NCI-H1436 treated with DMSO at 0.1 percent for 48 hours (cell line): ENCODE measurements at places on chromosomes 13 and 19.

- no peak for DNase-seq
Measured at GRCh38 chr13:111873676-111874178, 193.2 kb upstream of the SOX1 start.

DNA sequence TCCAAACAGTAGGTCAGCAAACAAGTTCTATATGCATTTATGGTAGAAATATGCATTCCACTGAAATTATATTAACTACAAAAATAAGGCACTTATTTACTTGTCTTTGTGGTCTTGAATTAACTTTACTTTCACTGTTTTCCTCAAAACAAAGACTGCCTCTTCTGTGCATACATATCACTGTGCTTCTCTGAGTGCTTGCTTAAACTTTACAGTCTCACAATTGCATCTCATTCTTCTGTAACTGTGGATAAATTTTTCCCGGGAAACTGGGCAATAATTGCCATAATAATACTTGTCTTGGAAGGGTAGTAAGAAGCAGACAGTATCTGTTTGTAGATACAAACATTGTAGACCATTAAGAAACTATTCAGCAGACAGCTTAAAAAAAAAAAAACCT, 38.4 kb downstream of the EFNB2 start:
- DNase-seq: no peak

- DNase-seq: no peak
Measured at GRCh38 chr19:15701757-15702533, 25.9 kb upstream of the OR10H2 start.

DNA sequence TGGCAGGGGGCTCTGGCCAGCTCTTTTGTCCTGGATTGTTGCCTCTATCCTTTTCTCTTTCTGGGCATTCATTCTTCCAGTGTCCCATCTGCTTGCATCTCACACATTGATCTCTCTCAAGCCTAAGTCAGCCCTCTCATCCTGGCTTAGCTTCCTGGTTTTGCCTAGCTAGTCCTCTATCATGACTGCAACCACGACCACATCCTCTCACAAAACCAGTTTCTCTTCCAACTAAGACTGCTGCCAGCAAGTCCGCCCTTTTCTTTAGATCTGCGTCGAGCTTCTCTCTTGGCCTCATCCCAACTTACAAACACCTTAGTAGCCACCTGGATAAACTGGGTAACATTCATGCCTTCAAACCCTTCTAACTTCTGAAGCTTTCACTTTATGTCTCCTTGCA, 212.2 kb upstream of the HTR2A start:
- DNase-seq: no peak

GRCh38 chr13:35716729-35717128, 240.2 kb upstream of the MAB21L1 start:
- DNase-seq: no peak

DNA sequence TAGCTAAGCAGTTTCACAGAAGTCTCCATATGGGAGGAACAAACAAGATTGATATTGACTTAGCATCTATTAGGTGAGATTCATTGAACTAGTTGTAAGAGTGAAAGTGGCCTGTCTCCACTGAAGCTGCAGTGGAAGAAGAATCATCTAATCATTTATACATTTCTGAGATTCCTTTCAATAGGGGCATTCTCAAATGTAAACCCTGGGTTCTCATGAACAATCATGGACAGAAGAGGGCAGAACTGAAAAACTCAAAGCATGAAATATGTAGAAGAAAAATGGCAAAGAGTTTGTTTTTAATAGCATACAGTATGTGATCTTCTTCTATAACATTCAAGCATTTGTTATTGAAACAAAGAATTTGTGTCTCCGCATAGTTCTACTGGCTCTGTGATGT, 17.6 kb upstream of the POSTN start:
- no peak for DNase-seq

DNA sequence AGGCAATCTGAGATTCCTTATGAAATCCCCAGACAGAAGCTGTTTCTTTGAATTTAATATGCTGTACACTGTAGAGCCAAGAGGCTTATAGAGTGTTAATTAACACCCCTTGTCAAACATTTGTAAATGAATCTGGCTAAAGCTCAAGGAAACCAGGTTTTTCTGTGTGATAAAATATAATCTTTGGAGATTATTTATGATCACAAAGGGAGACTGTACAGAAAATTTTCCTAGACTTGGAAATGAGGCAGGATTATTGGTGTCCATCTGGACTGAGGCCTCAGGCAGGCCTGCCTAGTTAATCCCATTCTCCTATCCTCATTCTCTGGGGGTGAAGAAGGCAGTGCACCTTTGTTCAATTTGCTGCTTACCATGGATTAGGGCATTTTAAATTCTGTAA, 17.8 kb downstream of the KL start:
- DNase-seq: no peak

GRCh38 chr19:11505504-11506100, at the start of gene ZNF653:
Gene ZNF653, minus strand, starts transcription at chr19:11505839. Its CDS starts 53 bp downstream, at chr19:11505786.
- DNase-seq: peak; percentile 53

GRCh38 chr13:43469791-43470190, 317.0 kb downstream of the ENOX1 start:
- no peak for DNase-seq

DNA sequence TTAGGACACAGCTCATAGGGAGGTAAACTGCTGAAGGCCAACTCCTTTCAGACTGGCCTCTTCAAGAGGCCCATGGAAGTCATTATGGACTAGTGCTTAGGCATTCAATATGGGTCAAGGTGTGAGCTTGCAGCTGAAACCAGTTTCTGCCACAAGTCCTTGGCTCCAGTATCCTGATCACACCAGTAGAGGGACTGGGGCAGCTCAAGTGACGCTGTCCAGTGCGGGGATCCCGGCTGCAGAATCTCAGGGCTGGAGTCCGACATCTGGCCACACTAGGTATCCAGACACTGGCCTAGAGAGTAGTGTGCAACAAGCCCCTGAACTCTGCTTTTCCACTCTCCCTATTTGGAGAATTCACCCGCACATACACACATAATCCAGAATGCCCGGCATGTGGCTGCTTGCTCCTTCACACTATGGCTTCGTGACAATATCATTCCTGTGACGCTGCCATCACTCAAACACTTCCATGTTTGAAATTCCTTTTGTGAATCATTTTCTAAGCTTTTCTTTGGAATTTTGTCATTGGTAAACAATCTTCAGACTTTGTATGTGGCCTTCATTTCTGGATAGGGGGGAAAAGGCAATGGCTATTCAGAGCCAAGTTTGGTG, 425.1 kb downstream of the EFNB2 start:
- no peak for DNase-seq

DNA sequence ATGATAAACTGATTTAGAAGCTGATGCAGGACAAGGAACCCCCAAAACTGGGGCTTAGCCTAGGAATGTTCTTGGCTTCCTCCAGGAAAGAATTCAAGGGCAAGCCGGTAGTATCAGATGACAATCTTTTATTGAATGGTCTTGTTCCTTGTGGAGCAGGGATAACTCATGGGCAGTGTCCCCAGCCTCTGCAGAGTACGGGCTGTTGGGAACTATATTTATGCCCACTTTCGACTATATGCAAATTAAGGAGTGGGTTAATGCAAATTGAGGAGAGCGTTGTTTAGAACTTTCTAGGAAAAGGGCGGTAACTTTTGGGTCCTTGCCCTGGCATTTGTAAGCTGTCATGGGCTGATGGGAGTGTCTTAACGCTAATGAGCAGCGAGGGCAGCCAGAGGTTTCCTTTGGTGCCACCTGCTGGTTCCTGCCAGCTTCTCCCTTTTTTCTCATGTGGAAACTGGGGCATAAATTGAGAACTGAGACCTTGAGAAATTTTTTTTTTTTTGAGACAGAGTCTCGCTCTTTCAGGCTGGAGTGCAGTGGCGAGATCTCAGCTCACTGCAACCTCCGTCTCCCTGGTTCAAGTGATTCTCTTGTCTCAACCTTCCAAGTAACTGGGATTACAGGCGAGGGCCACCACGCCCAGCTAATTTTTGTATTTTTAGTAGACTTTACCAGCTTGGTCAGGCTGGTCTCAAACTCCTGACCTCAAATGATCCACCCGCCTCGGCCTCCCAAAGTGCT, 79.4 kb upstream of the ABCC4 start:
- no peak for DNase-seq

GRCh38 chr19:38892841-38893240, 6.6 kb downstream of the SIRT2 start:
- DNase-seq: no peak

DNA sequence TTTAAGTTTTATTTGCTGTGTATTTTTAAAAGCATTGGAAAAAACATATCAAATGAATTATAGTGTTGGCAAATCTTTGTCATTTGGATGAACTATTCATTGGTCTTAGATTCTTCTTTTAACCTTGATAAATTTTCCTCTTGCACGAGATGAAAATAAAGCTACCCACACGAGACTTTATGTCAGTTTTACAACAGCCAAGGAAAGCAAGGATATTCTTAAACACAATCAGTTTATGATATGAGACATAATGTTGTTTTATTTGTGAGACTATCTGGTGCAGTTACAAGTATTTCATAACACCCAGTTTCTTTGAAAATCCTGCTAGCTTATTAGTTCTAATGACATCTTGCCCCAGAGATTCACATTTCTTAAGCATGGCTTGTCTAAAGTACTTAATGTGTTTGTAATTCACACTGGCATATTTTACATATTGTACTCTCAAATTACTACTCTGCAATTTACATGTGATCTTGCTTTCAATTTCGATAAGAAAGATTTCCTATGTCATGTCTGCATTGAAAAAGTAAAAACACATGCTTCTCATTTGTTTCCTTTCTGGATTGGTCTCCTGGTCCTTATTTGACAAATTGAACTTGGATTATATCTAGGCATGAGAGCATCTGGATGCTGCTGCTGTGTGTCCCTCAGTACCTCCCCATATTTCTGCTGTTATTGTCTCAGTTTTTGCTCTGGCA, 955.5 kb upstream of the PCDH9 start:
- no peak for DNase-seq

DNA sequence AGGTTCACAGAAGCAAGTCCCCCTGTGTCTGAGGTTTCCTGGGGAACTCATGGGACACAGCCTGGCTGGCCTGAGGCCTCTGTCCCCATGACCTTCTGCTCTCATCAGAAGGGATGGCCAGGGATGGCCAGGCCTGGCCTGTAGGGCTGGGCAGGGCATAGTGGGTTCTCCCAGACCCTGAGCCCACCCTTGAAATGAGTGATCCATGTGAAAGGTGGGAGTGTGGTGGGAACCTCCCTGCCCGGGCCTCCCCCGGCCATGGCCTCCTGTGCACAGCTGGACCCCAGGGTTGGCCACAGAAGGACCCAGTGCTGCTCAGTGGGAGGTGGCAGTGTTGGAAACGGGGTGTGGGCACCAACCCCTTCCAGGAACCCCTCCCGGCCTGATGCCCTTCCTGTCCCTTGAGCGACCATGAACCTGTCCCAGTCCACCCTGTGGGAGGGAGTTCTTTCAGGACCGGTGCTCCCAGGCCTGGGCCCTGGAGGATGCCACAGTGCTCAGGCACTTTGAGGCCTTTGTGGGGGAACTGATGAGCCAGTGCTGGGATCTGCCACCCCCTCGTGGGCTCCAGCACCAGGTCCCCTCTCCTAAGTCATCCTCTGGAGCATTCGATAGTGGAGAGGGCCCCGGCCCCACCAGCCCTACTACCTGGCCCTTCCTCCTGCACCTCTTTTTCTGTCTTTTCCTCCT, 15.5 kb upstream of the ZNF14 start:
- no peak for DNase-seq

DNA sequence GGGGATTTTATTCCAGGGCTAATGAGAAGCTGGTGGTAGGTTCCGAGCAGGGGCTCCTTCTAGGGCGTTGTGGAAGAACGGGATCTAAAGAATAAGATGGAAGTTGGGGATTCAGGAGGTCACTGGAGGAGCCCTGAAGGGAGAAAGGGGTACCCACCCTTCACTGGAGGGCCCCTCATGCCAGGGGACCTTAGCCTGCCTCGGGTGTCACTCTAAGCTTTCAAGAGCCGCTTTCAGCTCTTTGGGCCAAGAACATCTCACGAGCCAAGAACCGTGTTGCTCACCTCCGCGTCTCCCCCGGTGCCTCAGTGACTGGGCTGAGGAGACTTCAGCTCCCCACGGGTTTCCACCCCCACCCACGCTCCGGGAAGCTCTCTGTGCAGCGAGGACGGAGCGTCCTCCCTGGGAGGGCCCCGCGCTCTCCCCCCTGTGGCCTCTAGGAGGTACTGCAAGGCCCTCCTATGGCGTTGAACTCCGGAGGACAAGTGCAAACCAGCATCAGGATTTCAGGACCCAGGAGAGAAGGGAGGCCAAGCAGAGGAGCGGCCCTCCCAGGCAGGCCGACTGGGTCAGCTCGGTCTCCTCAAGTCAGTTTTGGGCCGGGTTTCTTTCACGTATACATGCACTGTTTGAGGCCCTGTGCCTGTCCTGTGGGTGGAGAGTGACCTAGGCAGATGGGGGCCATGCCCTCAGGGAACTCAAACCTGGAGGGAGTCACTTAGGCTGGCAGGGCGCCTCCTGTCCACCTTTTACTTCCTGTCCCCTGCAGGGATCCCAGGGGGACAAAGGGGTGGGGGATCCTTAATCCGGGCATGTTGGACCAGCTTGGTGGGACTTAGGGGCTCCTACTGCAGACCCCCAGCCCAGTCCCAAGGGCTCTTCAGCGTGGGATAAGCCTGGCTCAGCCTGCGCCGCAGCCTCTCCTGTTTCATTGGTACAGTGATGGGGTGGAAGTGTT, 5.1 kb upstream of the KRTDAP start:
- DNase-seq: no peak

DNA sequence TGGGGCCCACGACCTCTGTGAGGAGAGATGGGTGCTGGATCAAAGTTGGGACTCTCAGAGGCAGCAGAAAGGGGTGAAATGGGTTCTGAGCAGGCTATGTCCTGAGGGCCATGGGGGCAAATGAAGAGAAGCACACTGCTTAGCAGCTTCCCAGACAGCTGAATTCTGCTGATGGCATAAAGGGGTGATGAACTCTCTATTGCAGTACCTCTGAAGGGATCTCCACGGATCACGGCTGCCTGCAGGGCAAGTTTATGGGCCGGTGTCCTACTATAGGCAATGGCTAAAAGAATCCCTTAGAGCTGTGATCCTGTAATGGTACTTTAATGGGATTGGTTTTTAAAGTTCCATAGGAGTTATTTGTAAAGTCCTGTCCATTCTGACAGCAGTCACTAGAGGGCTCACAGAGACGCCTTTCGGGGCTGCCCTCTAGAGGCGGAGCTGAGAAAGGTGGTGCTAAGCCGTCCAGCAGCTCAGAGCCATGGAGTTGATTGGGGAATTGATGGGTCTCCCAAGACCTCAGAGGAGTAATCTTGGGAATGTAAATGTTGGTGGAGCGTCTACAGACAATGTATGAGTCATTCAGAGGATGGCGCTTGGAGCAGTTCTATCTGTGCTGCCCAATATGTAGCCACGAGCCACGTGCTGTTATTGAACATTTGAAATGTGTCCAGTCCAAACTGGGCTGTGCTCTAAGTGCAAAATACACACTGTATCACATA, 287.3 kb downstream of the COG6 start:
- DNase-seq: no peak

GRCh38 chr19:8466018-8466417, 21.2 kb downstream of the HNRNPM start:
- DNase-seq: no peak

DNA sequence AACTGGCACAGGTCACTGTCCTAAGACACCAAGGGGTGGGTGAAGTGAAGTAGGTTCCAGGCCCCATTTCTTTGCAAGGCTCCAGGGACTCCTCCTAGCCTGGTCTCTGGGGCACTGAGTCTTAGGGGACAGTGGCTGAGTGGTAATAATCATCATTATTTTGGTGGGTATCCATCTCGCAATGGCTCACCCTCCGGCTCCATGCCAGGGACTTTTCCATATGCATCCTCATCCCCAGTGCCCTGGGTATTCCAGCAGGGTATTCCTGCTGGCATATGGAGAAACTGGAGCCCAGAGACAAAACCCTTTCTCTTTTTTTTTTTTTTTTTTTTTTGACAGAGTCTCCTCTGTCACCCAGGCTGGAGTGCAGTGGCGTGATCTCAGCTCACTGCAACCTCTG, 2.5 kb downstream of the PDE4A start:
- DNase-seq: no peak
